Daoy (cell line): ENCODE measurements at places on chromosomes 2 and 18. TPM values are rescaled to one million over a fixed set of nuclear protein-coding genes. Genes with fewer than 3 reads are reported as not detected.

DNA sequence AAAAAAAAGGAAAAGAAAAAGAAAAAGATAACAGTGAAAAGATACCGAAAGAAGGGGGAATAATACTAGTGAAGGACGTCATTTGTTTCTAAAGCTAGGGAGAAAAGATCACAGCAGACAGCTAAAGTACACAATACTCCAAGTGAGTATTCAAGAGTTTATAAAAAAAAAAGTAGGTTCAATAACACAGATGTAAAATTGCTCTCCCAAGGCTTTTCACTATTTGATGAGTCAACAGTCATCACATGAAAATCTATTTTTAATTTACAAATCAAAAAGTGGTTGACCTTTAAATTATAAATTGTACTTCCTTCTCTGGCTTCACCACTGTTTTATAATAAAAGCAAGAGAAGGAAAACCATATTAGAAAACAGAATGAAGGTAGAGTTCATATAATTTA, 144.0 kb downstream of the ZRANB3 start:
- no peak for DNase-seq

GRCh38 chr18:33372442-33372841, 68.1 kb downstream of the CCDC178 start:
- DNase-seq: no peak

- no peak for DNase-seq
Observed at GRCh38 chr18:39318008-39318407, 1752.4 kb upstream of the CELF4 start.

- DNase-seq: no peak
Observed at GRCh38 chr2:203869223-203870042, 1.9 kb downstream of the CTLA4 start.

DNA sequence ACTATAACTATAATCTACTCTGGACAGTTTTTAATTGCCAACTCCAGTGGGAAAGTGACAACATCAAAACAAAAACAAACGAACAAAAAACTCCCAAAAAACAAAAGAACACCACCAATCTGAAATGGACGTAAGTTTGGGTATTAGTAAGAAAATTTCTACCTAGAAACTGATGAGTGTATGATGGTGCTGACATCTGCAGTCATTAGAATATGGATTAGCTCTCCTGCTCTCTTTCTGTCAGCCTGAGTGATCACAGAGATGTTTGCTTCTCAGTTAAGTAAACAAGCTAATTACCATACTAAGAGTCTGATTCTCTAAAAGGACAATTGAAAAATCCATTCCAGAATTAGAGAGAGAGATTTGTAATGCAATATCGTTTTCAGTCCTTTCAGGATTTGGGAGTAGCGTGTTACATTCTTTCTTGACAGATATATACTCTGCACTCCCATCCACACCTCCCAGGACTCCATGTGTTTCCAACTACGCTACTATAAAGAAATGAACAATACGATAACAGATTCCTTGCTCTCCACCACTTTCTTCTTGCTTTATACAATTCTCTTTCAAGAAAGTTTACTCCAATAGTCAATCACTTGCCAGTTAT, 1347.4 kb upstream of the PIK3C3 start:
- DNase-seq: no peak

DNA sequence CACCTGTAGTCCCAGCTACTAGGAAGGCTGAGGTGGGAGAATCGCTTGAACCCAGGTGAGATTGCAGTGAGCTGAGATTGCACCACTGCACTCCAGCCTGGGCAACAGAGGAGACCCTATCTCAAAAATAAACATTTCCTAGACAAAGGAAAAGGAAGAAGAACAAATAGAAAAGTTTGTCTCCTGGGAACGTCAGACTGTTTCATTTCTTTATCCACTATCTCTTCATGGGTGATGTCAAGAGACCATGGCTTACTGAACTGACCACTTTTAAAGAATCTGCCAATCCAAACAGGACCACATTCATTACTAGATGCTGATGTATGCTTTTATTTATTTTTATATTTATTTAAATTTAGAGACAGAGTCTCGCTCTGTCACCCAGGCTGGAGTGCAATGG, 26.8 kb downstream of the COX7A2L start:
- DNase-seq: no peak

DNA sequence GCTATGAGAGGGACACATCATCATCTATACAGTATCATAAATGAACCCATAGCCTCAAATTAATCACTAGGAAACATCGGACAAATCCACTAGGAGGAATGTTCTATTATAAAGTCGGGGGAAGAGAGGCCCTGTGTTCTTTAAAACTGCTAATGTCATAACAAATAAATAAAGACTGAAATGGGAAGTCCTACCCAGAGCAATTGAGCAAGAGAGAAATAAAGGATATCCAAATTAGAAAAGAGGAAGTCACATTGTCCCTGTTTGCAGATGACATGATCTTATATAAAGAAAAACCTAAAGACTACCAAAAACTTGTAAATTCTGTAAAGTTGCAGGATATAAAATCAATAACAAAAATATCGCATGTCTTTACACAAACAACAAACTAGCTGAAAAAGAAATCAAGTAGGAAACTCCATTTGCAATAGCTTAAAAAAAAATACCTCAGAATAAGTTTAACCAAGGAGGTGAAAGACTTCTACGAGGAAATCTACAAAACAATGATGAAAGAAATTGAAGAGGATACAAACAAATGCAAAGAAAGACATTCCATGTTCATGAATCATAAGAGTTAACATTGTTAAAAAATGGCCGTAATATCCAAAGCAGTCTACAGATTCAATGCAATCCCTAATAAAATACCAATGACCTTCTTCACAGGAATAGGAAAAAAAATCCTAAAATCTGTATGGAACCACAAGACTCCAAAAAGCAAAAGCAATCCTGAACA, 30.6 kb downstream of the RTN4 start:
- DNase-seq: no peak

- no peak for DNase-seq
Observed at GRCh38 chr2:177896587-177896986, 176.0 kb downstream of the PDE11A start.

DNA sequence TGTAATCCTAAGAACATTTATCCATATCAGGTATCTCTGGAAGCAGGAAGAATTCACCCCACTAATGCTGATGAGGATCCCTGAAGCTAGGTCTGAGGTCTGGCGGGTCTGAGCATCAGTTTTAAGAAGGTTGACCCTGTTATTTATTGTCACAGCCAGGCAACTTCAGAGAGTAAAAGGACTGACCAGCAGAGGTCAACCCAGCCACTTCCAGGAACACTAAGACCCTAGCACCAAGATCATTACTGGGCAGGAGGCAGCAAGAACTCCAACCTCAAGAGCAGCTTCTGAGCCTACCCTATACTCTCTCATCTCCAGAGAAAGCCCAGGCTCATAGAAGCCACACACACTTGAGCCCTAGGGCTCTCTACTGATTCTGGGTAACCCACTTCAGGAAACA, 901.4 kb downstream of the DCDC2C start:
- no peak for DNase-seq

Gene POTEF
- total RNA-seq: 4.0 and 5.4 TPM in 2 replicates
